ENCODE measurements at places on chromosomes 12 and 14.

- no peak for DNase-seq
Measured at GRCh38 chr14:81062816-81063215, 107.4 kb downstream of the TSHR start.

GRCh38 chr14:95307402-95308041 is 12.2 kb downstream of the CLMN start:
- no peak for DNase-seq

DNA sequence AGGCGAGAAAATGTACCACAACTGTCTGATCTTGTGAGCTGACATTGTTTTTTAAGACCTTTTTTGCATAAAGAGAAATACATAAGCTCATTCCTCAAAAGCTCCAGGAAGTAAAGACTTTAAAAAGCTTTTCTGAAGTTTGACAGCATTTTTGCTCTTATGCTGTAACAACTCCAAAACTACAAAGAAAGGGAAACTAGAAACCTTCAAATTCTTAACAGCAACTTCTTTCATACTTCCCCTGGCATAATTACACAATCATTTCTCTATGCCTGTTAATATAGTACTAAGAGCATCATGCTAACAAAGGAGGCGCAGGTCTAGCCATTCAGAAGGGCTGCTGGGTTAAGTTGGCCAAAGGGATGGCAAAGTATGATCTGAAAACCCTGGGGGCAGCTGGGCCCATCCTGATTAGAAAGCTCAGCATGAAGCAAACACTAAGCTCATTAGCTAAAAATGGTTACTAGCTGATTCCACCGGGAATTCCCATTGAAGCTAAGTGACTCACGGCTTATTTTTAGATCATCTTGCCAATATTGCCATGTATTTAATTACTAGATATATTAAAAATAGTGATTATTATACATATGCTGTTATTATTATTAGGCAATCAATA is 26.1 kb upstream of the ANP32D start:
- DNase-seq, result no peak

- DNase-seq, result no peak
Measured at GRCh38 chr12:30847259-30847658, 79.3 kb upstream of the TSPAN11 start.

DNA sequence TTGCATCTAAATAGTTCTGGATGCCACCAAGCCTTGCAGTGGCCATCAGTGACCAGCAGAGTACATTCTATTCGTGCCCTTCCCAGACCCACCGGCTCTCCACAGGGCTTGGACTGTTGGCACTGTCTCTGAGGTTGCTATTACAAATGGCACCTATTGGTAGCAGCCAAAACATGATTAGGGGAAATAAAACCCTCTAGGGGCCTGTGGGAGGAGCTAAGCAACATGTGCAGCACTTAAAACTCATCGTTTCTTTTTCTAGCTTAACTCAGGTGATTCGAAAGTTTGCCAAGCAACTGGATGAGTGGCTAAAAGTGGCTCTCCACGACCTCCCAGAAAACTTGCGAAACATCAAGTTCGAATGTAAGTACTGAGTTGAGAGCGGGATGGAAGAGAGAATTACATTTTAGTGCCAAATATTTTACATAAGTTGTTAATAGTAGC is 65.4 kb upstream of the RIC8B start:
- no peak for DNase-seq

DNA sequence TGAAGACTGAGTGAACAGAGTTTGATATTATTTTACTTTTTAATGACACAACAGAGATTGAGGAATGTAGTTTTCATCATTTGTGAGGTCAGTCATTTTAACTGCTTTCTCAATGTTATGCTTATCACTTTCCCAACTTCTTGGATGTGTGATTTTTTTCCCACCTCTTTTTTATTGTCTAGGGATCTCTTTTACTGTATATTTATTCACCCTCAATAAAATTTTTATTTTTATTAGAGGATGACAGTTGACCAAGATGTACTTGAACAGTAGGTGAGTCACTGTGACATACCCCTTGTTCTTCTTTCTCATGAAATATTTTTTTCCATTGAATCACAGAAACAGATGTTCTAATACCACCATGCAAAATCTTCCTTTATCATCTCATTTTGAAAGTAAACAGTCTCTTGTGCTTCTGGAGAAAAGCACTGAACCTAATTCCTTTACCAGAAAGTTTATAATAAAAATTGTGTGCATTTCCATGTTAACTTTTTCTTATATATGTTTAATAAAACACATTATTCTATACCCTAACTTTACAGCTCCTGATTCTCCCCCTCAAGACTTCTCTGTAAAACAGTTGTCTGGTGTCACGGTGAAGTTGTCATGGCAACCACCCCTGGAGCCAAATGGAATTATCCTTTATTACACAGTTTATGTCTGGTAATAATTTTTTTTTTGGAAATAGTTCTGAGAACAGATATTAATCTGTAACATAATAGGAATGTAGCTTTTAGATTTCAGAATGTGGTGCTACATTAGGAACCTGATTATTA is 65.9 kb downstream of the PTPRQ start:
- DNase-seq, result no peak

DNA sequence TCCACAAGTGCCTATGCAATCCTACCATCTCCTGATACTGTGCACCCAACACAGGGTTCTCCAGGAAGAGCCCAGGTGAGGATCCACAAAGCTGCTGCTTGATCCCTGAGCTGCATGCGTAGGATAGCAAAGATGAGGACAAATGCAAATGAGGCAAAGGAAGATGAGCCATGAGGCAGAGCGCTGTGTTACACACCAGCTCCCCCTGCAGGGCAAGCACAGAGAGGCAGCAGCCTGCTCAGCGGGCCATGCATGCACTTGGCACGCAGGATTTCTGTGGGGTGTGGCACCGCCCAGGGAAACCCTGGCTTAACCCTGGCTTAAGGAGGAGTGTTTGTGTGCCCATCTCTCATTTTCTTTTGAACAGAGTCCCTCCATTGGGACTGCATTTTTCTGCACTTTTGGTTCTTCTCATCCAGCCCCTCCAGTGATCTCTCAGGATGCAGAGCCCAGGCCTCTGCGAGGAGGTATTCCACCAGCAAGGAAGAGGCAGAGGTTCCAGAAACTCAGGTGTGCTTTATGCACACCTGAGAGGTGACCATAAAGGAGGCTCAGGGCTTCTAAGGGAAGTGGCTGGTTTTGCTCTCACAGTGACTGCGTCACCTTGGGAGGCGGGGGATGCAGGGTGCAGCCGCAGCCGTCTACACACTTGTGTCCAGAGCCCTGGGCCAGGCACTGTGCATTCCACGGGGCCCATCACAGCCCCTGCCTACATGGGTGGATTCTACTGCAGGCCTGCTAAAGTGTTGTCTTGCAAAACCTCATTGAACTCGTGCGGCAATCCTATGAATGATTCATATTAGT is 973.3 kb upstream of the TMEM132C start:
- DNase-seq, result peak; percentile 6

- DNase-seq, result no peak
Measured at GRCh38 chr12:85690146-85690545, 146.1 kb downstream of the RASSF9 start.

- DNase-seq, result no peak
Measured at GRCh38 chr14:61591862-61592261, 103.5 kb upstream of the HIF1A start.

DNA sequence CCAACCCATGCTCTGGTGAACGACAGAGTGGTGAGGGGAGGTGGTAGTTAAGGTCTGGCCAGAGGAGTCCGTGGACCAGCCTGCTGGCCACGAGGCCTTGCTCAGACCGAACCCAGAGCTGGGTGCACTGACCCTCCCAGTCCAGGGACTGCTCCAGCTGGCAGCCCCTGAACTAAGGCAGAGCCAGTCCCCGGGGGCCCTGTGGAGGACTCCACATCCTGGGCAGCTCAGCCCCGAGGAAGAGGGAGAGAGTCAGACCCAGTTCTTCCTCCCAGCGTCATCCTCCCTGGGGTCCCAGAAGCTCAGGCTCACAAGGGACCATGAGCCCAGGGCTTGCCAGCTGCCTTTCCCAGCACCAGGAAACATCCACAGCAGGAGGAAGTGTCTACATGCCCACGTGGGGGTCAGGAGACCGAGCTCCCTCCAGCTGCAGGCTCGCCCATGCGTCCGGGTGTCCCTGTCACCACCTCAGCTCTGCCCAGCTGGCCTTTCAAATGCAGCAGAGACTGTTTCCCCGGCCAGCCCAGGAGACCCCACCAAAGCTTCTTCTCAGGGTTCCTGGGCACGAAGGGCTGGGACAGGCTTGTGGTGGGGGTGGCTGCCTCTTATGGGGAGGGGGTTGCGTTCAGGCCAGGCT is 194.4 kb downstream of the KIF26A start:
- no peak for DNase-seq

DNA sequence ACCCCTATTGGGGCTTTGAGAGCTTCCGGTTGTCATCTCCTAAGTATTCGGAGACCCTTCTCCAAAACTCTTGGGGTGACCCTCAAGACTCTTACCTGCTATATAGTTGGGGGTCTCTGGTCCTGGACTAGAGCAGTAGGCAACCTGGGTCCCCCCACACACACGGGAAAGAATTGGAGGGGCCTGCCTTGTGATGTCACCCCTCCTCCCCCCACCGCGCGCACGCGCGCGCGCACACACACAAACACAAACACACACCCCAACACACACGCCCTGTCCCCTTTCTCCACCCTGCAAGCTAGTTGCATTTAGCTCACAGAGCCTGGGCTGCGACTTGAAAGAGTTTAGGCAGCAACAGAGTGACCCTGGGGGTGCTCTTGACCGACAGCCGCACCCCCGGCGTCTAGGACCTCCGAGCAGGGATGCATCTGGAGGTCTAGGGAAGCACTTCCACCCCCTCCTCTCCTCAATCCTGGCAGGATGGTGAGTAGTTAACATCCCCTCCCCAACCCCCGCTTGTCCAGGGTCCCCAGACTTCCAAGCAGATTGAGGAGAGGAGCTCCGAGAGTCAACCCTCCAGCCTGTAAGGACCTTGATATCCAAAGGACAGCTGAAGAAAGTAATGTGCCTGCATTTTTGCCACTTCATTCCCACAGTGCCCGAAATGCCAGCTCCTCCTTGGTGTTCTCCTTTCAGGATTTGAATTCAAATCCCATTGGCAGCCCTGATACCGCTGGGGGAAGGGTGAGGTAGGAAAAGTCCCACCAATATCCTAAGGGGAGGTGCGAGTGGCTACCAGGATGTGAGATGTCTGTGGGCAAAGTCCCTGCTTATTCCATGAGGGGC is 1.4 kb upstream of the DNAJC14 start:
- peak; percentile 43 for DNase-seq

DNA sequence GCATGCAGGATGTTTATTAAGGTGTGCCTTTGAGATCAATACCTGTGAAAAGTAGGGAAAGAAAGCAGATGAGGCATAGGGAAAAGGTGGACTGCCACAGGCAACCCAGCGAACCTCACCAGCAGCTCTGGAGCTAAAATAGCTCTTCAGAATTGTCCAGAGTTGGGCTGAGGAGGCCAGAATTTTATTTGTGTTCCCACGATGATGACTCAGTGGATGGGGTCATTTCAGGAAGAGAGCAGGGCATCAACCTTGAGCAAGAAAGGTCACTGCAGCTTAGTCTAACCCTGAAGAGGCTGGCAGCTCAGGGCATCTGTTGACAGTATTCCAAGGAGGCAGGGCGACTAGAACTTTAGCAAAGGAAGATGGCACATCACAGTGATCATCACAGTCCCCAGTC is 696.1 kb downstream of the DIO2 start:
- DNase-seq, result no peak

DNA sequence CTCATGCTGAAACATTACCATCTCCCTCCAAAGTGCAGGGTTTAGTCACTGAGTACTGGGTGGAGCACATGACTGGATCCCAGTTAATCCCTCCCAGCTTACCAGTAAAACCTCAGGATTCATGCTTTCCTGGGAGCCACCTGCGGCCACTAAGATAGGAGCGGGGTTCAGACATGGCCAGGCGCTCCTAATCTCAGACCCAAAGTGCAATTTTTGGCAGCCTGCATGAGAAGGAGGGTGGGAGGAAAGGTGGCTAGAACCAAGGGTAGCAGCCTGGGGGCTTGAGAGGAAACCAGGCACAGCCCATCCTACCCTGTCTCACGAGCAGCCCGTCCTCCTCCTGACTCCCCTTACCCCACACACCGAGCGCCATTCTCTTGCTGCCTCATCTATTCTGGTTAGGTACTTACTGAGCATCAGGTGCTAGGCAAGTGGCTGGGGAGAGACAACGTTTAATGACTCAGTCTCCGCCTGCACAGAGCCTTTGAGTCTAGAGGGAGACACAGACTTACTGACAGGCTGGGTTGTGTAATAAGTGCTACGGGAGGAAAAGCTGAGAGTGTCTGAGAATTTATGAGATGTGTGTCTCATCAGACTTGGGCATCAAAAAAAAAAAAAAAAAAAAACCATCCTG is 9.9 kb downstream of the GPRC5A start:
- DNase-seq, result no peak

GRCh38 chr14:57834961-57835360 is 30.9 kb downstream of the SLC35F4 start:
- DNase-seq, result no peak
